ENCODE measurements at places on chromosomes 6 and 20.
A peak's percentile ranks its signal among the peaks of the same experiment; 100 is the strongest.

GRCh38 chr20:36493801-36494114 is 47.6 kb upstream of the MYL9 start:
- H3K27me3 ChIP-seq = no peaks in the 10 kb centered on the region
- DNase-seq = peak; percentile 93
- peaks cover 21% of the 10 kb centered on the region for H3K4me1 ChIP-seq
- H3K4me3 ChIP-seq = no peak overlapping the region
- peaks cover 20% of the 10 kb centered on the region for H3K36me3 ChIP-seq

- H3K4me1 ChIP-seq = no peaks in the 10 kb centered on the region
- no peak overlapping the region for H3K4me3 ChIP-seq
- DNase-seq = peak; percentile 6
- no peaks in the 10 kb centered on the region for H3K36me3 ChIP-seq
- no peaks in the 10 kb centered on the region for H3K27me3 ChIP-seq
These were observed 90.5 kb upstream of the HEY2 start for GRCh38 chr6:125658759-125659431.

GRCh38 chr20:6053064-6053775 is 640 bp downstream of the LRRN4 start:
- no peak overlapping the region for H3K4me3 ChIP-seq
- peaks cover 7% of the 10 kb centered on the region for H3K27me3 ChIP-seq
- H3K27ac ChIP-seq = no peak overlapping the region
- peaks cover 3% of the 10 kb centered on the region for H3K4me1 ChIP-seq
- no peaks in the 10 kb centered on the region for H3K36me3 ChIP-seq
- DNase-seq = no peak

GRCh38 chr6:99350573-99350972 is 1.1 kb upstream of the FAXC start:
- no peak for DNase-seq
- no peaks in the 10 kb centered on the region for H3K4me1 ChIP-seq
- H3K36me3 ChIP-seq = no peaks in the 10 kb centered on the region

DNA sequence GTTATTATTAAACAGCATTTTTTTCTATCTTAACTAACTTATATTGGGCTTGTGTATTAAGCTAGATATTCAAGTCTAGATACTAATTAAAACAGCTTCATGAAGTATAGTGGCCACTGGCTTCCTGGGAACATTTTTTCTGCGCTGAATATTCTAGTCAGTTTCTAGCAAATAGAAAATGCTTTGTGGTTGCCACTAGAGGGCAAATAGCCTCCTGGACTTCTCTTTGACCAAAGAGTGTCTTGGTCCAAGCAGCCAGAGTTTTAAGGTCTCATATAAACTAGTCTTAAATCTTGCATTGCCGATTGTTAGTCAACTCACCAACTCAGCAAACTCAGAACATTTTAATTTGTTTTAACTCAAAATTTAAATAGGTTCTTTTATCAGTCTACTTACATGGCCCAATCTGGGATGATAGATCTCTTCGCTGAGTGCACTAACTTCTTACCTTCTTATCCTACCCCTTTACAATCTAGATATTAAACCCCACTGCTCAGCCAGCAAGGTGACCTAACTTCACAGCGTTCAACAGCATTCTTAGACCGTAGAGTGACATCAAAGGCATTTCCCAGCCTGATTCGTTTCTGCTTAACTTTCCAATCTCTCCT is 24.6 kb upstream of the ID4 start:
- no peak overlapping the region for H3K27ac ChIP-seq
- H3K27me3 ChIP-seq = no peaks in the 10 kb centered on the region
- no peak overlapping the region for H3K4me3 ChIP-seq
- H3K4me1 ChIP-seq = no peaks in the 10 kb centered on the region
- peak; percentile 54 for DNase-seq
- no peaks in the 10 kb centered on the region for H3K36me3 ChIP-seq

- DNase-seq = no peak
- no peaks in the 10 kb centered on the region for H3K4me1 ChIP-seq
- H3K27me3 ChIP-seq = peaks cover 3% of the 10 kb centered on the region
- H3K27ac ChIP-seq = no peak overlapping the region
These were observed 22.6 kb downstream of the BPIFB1 start for GRCh38 chr20:33305589-33306057.

DNA sequence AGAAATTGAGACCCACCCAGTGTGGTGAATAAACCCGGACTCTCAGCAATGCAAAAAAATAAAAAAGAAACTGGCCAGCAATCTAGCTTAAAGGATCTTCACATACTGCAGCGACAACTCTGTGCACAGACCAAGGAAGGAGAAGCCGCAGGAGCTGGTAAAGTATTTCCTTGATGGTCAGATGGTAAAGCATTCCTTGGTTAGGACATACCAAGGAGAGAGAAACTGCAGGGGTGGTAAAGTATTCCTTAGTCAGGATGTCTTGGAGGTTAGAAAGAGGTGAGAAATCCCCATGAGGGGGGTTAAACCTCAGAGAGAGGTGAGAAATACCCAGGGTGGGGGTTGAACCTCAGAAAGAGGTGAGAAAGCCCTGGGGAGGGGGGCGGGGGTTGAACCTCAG is 86.8 kb downstream of the PLG start:
- no peak overlapping the region for H3K27ac ChIP-seq
- no peak for DNase-seq
- H3K4me3 ChIP-seq = no peak overlapping the region
- no peaks in the 10 kb centered on the region for H3K4me1 ChIP-seq

- H3K36me3 ChIP-seq = peaks cover 27% of the 10 kb centered on the region
- H3K4me3 ChIP-seq = no peak overlapping the region
These were observed 48.5 kb downstream of the PYGB start for GRCh38 chr20:25296094-25297093.

DNA sequence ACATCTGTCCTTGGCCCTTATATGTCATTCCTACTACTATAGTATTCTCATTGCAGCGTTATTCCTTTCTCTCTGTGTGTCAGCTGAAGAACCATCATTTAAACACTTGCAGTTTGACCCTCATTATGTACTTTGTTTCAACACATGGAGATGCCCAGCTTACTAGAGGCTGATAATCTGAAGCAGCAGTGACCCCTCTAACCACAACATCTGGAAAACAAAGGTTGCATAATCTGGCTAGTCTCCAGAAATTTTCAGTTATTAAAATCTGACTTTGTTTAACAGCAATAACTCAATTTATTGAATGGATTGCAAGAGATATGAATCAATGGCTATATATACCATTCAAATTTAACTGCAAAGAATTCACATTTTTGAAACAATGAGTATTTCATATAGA is 6.6 kb upstream of the PHIP start:
- no peaks in the 10 kb centered on the region for H3K27me3 ChIP-seq
- H3K4me1 ChIP-seq = peaks cover 2% of the 10 kb centered on the region
- H3K27ac ChIP-seq = no peak overlapping the region

GRCh38 chr20:60050193-60050947 is 92.1 kb downstream of the CDH26 start:
- no peaks in the 10 kb centered on the region for H3K4me1 ChIP-seq
- H3K27me3 ChIP-seq = peaks cover 7% of the 10 kb centered on the region
- DNase-seq = no peak
- H3K27ac ChIP-seq = no peak overlapping the region
- no peak overlapping the region for H3K4me3 ChIP-seq

GRCh38 chr6:168004945-168005344 is 7.5 kb downstream of the KIF25 start:
- no peaks in the 10 kb centered on the region for H3K36me3 ChIP-seq
- H3K4me3 ChIP-seq = no peak overlapping the region
- H3K27ac ChIP-seq = no peak overlapping the region
- no peak for DNase-seq

DNA sequence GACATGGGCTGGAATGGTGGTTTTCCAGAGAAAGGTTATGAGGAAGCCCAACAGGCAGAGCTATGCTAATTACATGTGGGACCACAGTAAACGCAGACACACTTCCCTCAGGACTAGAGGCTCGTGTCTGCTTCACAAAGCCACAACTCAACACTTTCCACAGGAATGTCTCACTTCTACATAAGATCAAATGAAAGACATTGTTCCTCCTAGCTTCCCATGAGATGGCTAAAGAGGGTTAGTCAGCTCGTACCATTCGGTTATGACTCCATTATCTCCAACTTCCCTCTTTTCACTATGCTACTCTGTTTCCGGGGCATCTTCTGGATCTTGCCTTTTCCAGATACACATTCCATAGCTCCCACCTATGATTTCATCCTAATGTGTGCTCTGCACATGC is 29.1 kb upstream of the ZC3H12D start:
- no peaks in the 10 kb centered on the region for H3K4me1 ChIP-seq
- H3K27me3 ChIP-seq = no peaks in the 10 kb centered on the region
- DNase-seq = no peak
- no peaks in the 10 kb centered on the region for H3K36me3 ChIP-seq
